ENCODE measurements at places on chromosomes 11 and 22. TPM values are rescaled to one million over a fixed set of nuclear protein-coding genes. Genes with fewer than 3 reads are reported as not detected.

The MRGPRE gene
- not detected for total RNA-seq

The CCDC134 gene
- 13.7 TPM for total RNA-seq

The MAPK8IP1 gene
- 10.2 TPM for total RNA-seq

The CASP5 gene
- not detected for total RNA-seq

The SLC5A12 gene
- not detected for total RNA-seq

The SLC17A6 gene
- total RNA-seq: not detected

The PIH1D2 gene
- not detected for total RNA-seq

The PLEKHA7 gene
- total RNA-seq: 5.3 TPM

The ELP4 gene
- 17.8 TPM for total RNA-seq

The RIBC2 gene
- 2.4 TPM for total RNA-seq

The OR2AG2 gene
- not detected for total RNA-seq

The ZNF214 gene
- total RNA-seq: not detected

The RAB39A gene
- total RNA-seq: 0.20 TPM

The IL17REL gene
- not detected for total RNA-seq

The OR5AL1 gene
- total RNA-seq: not detected

The DMC1 gene
- total RNA-seq: not detected

The THAP12 gene
- 60.8 TPM for total RNA-seq

Data from T-helper 17 cell (primary cell).